Activated CD4-positive, CD25-positive, alpha-beta regulatory T cell treated with anti-CD3 and anti-CD28 coated beads, Interleukin-2, amount 50 U/mL, for 72 hours (primary cell): ENCODE measurements at places on chromosomes 1 and 21.

- no peak for DNase-seq
Observed at GRCh38 chr21:45413922-45414321, 9.0 kb downstream of the COL18A1 start.

DNA sequence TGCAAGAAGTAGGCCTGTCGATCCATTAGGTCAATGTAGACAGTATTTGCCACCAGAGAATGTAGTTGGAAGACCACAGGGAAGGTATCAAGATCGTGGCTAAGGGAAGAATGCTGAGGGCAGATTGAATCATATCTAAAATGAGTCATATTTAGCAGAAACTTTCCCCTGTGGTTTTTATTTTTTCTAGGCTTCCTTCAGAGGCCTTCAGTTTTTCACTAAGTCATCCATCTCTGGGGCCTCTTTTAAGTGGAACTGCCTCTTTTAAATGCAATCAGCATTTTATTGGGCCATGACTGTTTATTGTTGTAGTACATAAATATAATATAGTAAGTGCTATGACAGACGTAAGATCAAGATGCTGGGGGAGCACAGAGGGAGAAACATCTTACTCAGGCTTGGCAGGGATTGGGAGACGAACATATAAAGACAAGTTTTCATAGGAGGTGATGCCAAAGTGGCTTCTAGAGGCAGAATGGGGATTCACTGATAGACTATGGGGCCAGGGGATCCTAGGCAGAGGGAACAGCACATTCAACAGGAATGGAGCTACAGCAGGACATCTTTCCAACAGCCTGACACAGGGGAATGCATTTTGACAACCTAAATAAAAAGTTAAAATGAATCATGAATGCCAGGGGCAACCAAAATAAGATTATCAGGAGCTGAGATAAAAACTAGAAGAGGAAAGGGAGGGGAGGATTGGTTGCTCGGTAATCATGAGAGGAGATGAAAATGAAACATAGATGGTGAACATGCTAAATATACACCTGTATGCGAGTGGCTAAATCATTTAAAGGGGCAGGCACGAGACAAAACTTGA is 20.1 kb downstream of the UBE2U start:
- no peak for DNase-seq

GRCh38 chr1:115092175-115092574 is 2.9 kb upstream of the TSPAN2 start:
- no peak for DNase-seq

DNA sequence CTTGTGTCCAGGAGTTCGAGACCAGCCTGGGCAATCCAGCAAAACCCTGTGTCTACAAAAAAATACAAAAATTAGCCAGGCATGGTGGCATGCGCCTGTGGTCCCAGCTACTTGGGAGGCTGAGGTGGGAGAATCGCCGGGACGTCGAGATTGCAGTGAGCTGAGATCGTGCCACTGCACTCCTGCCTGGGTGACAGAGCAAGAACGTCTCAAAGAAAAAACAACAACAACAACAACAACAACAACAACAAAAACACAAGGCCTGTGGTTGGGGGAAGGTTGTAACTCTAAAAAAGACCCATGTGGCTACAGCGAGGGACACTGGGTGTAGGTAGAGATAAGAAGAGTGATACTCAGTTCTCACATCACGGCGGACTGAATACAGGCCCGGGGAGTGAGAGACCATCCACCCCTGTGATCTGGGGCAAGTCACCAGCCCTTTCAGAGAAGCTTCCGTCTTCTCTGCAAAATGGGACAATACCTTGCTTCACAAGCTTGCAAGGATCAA is 848 bp upstream of the CDC42 start:
- DNase-seq = no peak

GRCh38 chr1:44890007-44890406 is 47.0 kb upstream of the PTCH2 start:
- no peak for DNase-seq

GRCh38 chr1:181016563-181016962 is 6.1 kb downstream of the STX6 start:
- no peak for DNase-seq

- DNase-seq = no peak
Observed at GRCh38 chr1:32104127-32104526, 3.7 kb upstream of the KPNA6 start.

DNA sequence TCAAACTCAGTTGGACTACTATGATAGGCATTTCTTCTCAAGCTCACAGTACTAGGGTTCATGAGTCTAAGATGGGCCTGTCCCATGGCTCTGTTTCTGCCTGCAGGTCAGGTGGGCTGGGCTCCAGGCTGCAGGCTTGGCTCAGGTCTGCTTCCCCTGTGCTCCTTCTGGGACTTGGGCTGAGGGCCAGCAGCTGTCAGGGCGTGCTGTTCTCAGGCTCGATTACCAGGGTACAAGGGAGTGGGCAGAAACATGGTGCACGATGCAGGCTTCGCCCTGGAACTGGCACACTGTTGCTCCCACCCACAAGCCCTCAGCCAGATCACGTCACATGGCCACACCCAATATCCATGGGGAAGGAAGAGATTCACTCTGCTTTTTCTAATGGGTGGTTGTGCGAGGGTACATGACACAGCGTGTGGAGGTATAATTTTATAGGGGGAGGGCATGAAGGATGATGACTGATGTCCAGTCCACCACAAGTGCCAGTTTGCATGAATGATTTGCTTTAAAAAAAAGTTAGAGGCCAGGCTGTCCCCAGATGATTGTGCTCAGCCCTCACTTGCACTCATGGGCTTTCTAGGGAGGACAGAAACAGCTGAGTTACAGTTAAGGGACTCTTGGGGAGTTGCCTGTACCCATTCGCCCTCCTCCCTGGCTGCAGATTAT is 118.0 kb downstream of the ACTL8 start:
- DNase-seq = no peak

DNA sequence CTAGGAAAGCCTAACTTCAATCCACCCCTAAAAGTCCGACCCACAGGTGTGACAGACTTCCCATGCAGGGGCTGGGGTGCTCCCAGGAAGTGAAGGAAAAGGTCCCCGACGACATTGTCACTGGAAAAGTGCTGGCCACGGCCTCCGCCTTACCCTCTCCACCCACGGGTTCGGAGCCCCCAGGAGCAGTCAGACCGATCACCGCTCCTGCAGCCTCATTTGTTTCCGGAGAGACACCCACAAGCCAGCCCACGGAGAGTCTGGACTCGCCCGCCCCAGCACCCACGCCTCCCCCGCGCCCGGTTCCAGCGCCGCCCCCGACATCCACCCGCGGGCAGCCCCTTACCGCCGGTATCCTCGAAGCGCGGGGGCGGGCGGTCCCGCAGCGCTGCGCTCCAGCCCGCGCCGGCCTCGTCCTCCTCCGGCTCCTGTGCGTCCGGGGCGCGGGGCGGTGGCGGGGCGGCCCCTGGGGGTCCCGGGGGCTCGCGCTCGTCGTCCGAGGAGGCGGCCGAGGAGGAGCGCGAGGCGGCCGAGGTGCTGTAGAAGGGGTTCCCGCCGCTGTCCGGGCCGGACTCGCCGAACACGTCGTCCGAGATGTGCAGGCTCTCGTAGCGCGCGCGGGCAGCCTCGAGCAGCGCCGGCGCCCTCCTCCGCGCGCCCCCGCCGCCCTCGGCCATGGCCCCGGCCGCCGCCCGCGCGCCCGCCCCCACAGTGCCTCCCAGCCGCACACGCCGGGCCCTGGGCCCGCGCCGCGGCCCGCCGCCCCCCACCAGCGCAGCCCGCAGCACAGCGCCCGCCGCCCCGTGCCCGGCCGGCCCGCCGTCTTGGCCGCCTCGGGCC is 660 bp downstream of the PGBD5 start:
- DNase-seq = no peak

DNA sequence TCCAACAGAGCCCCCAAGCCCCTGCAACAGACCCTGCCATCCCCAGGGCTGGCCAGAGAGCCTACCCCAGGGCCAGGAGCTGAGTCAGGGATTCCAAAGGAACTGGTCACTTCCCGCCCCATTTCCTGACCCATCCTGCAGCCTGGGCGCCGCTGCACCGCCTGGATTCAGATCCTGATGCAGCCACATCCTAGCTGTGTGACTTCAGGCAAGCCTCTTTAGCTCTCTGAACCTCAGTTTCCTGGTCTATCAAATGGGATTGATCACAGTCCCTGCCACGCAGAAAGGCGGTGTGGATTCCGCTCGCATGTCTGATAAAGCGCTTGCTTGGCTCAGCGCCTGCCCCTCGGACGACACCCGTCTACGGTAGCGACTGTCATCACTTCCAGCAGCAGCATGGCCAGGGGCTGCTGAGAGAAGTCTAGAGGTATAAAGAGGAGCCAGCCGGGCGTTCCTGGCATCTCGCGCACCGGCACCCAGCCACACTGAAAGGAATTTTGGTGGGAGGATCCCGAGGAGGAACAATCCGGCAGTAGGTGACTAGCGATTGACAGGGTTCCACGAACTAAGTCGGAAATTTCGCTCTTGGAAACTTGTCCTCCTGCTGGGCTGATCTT is 10.1 kb downstream of the EPHA2 start:
- no peak for DNase-seq

- DNase-seq = no peak
Observed at GRCh38 chr21:27804515-27804914, 837.6 kb upstream of the ADAMTS5 start.

DNA sequence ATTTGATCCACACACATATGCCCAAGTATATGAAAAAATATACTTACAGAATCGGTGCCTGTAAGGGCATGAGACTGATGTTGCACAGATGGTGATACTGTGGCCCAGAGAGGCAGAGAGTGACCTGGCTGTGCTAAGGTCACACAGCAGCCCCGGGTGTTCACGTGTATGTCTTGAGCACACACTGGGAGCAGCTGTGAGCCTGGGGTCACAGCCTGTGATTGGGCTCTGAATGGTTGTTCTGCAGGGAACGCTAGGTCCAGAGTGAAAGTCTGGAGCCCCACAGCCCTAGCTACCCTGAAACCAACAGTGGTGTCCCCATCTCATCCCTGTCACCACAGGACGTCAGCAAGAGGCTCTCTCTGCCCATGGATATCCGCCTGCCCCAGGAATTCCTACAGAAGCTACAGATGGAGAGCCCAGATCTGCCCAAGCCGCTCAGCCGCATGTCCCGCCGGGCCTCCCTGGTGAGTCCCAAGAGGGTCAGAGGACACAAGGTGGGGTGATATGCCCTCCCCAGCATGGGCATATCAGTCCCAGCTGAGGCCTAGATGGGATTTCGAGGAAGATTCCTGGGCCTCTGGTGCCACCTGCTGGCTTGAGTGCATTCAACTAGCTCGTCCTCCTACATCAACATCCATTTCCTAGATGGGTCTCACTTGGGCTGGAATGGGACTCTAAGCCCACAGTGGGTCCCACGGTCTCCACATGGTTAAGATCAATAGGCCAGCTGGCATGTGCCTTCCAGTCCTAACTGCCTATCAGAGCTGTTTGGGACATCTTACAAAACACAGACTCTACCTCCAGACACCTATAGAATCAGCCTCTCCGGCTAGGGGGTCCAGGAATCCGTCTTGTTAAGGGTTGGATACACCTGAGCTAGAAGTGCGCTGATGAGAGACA is 19.7 kb downstream of the CDK18 start:
- DNase-seq = peak; percentile 68

DNA sequence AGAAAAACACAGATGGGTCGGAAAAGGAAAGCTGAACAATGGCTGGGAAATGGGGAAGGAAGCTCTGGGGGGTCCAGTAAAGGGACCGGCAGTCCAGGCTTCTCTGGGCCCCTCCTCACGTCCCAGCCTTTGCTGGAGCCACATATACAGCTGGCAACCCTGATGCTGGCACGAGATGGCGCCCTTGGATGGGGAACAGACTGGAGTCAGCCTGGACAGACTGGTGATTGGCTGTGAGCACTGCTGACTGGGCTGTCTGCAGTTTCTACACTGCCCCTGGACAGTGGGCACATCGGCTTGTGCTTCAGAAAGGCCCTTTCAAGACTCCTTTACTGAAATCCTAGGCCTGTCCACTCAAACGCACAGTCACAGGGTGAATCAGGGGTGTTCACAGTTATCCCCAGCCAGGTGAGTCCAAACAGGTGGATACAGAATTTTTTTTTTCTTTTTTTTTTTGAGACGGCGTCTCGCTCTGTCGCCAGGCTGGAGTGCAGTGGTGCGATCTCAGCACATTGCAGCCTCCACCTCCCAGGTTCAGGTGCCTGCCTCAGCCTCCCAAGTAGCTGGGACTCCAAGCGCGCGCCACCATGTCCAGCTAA is 31.1 kb upstream of the ZBTB40 start:
- DNase-seq = peak; percentile 42

DNA sequence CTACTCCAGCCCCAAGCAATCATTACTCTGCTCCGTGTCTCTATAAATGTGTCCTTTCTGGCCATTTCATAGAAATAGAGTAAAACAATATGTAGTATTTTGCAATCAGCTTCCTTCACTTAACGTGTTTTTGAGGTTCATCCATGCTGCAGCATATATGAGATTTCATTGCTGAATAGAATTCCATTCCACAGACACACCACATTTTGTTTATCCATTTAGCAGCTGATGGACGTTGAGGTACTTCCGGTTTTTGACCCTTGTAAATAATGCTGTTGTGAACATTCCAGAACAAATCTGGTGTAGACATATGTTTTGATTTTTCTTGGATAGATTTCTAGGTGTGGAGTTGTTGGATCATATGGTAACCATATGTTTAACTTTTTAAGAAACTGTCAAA is 30.7 kb downstream of the ADAM30 start:
- DNase-seq = no peak

DNA sequence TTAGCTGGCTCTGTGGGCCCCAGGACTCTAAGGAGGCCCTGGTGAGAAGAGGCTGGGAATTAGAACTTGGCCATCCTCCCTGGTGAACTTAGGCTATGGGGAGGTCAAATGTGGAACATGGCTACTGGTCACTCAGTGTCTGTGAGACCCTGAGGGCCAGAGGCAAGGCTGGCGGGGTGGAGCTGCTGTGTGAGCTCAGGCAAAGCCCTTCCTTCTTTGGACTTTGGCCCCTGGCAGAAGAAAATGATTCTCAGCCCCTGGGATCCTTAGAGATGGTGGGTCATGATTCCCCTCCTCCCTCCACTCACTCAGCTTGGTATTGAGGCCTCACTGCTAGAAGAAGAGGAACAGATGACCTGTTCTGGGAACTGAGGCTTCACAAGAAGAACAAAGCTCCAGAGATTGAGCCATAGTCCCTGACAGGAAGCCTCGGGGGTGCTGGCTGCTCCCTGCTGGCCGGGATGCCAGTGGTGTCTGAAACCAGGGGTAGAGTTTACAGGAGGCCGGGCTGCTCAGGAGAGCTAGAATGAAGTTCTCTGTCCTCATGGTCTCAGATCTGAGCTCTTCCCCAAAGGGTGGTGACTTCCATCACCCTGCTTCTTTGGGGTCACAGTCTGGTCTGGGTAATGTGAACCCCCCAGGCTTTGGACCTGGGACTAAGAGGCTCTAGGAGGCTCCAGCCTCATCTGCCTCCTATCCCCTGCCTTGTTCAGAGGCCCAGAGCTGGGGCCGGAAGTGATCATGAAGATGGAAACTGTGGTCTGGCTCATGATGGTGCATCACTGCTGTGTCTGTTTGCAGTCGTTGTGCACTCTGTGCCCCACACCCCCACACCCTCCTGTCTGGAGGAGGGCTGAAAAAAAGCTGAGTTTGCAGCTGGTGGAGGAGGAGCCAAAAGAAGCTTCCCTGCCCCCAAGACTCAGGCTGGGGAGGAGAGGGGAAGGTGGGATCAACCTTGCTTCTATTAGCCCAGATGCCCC is 905 bp downstream of the BTBD19 start:
- DNase-seq = peak; percentile 74
